ENCODE measurements at places on chromosomes 16 and 17. TPM values are rescaled to one million over a fixed set of nuclear protein-coding genes. Genes with fewer than 3 reads are reported as not detected.

Gene RAI1
- 40.1 TPM for total RNA-seq

Gene HBA1
- total RNA-seq = 2.4 TPM

Gene ANKFN1
- not detected for total RNA-seq

Gene CARD14
- 0.32 TPM for total RNA-seq

Gene MRC2
- 41.2 TPM for total RNA-seq

Gene IRX6
- not detected for total RNA-seq

Gene THRA
- total RNA-seq = 35.9 TPM

Gene TBC1D26
- not detected for total RNA-seq

Gene ABCA9
- not detected for total RNA-seq

Gene HBZ
- total RNA-seq = not detected

Gene CA4
- 0.28 TPM for total RNA-seq

Gene C17orf100
- 2.7 TPM for total RNA-seq

Gene GEMIN4
- 55.2 TPM for total RNA-seq

Gene FOXN1
- total RNA-seq = 0.03 TPM

Gene TNFSF12
- total RNA-seq = 11.1 TPM

Gene FBXL16
- total RNA-seq = 15.2 TPM

Gene APPBP2
- 16.5 TPM for total RNA-seq

Gene MAPK7
- total RNA-seq = 32.9 TPM

Gene EME1
- 15.4 TPM for total RNA-seq

Gene BRICD5
- total RNA-seq = 1.5 TPM

Gene CCDC40
- total RNA-seq = 8.0 TPM

Gene CMTM2
- total RNA-seq = not detected

Gene ZG16
- not detected for total RNA-seq

Gene CACNG3
- not detected for total RNA-seq

Gene TRAF7
- total RNA-seq = 55.8 TPM

Gene KRTAP4-12
- not detected for total RNA-seq

Gene MYH8
- total RNA-seq = not detected

Gene IL17C
- total RNA-seq = not detected

Gene PLCG2
- total RNA-seq = 3.3 TPM

Gene ZNF624
- total RNA-seq = 1.3 TPM

Gene SCNN1B
- total RNA-seq = 0.86 TPM

Gene TMEM107
- 19.2 TPM for total RNA-seq

All from A549 treated with AZD2906 at 1 μM for 4 hours (cell line).